ENCODE measurements at places on chromosomes 5 and 9.

DNA sequence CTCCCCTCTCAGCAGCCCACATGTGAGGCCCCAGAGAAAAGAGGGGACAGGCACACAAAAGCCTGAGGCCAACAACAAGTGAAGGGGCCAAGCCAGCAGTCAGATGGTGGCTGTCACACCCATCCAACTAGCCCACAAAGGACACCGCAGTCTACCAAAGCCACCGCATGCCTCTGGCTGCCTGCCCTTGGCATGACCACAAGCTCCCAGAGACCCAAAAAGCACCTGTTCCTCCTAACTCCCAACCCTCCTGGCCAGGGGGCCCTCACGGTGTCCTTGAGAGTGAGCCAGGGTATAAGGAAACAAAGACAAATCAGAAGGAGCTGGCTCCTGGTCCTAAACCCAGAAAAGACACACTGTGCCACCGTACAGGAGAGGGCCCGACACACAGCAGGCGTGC lies 77.8 kb upstream of the LRRTM2 start:
- no peak for DNase-seq

DNA sequence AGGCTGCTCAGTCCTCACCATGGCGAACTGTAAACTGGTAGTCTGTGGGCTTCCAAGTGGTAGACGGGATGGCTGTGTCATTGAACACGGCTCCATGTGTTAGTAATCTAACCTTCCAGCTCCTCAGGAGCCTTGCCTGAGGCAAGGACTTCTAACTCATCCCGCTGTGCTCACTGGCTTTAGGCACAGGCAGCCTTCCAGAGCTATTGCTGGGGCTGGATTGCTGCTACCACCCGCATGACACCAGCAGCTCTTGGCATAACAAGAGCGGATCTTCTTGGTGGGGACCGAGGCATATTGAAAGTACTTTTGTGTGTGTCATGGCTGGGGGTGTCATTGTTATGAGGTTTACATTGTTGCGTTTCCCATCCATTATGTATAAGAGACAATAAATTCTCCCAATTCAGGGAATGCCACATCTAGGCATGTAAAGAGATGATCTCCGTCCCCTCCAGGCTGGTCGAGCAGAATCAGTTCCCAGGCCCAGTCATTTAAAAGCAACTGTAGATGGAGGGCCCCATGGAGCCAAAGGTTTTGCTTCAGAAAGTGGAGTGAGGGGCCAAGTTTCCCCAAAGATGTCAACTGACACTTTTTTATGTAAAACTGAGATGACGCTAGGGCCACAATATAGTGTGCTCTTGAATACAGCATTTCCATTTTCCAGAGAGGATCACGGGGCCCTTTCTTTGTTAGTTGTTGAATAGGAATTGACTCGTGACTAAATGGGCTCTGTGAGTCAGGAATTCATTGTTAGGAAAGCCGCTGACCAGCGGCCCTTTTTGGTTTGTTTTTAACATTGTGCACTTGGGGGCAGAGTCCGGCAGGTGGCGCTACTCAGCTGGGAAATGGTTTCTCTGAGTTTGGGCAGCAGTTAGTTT lies 759.5 kb downstream of the TAF11L14 start:
- DNase-seq, result no peak

- no peak for DNase-seq
Observed at GRCh38 chr5:60487476-60487875, 212.5 kb downstream of the DEPDC1B start.

DNA sequence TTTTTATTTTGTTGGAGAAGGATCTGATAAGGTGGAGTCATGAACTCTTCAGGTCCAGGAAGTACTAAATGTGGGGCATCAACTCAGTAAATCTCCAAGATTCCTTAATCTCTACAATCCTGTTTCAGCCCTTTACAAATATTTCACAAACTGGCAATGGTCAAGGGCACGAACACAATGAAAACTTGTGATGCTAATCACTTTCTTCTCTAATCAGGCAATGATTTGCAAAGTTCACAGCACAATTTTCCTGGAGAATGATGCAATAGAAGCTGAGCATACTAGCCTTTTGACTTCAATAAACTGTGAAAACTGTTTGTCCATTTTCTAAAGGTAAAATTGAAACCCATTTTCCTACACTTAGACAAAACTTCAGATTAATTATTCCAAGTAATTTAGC lies 16.9 kb downstream of the GDF9 start:
- DNase-seq, result no peak

- no peak for DNase-seq
Observed at GRCh38 chr5:148476302-148476701, 92.5 kb downstream of the FBXO38 start.

GRCh38 chr5:142740474-142741242 lies 29.5 kb upstream of the ARHGAP26 start:
- no peak for DNase-seq

DNA sequence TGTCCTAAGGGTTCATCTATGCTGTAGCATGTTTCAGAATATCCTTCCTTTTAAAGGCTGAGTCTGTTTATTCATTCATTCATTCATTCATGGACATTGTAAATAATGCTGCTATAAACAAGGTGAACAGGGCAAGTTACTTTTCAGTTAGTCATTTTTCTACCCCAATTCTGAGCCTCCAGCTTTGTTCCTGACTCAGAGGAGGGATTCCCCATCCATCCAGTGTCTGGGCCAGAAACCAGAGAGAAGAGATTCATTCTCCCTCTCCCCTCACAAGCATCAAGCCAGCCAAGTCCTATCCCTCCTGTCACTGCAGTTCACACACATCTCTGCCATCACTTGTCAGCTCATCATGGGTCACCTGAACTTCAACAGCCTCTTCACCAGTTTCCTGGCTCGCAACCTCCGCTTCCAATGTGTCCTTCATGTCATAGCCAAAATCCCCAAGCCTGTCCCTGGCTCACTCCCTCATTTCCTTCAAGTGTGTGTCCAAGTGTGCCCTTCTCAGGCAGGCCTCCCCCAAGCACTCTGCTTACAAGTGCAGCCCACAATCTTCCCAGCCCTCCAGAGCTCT lies 203.0 kb downstream of the TTLL11 start:
- DNase-seq, result no peak

- no peak for DNase-seq
Observed at GRCh38 chr9:110537841-110538646, 41.5 kb downstream of the SVEP1 start.

DNA sequence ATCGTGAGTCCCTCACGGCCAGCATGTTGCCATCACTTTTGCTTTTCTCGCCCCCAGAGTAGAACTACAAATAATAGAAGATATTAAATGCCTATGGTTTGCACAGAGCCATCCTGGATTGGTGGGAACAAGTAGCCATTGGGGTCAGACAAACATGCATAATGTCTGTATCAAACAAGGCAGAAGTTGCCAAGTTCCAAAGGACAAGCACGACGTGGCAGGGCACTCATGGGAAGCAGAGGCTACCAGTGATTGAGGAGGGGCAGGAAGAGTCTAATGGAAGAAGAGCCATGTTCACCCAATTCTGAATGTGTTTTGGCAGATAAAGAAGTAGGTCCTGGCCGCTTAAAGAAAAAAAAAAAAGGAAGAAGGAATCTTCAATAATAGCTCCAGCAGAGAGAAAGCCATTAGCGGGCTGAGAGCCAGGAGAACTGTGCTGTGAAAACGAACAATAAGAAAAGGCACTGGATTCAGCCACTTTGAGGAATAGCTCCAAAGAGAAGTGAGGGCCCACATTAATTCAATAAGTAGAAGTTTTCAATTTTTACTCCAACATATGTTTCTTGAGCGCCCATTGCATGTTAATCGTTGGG lies 153.7 kb upstream of the ADCY2 start:
- no peak for DNase-seq

- DNase-seq, result no peak
Observed at GRCh38 chr5:169301986-169302385, 1.0 kb upstream of the SLIT3 start.

DNA sequence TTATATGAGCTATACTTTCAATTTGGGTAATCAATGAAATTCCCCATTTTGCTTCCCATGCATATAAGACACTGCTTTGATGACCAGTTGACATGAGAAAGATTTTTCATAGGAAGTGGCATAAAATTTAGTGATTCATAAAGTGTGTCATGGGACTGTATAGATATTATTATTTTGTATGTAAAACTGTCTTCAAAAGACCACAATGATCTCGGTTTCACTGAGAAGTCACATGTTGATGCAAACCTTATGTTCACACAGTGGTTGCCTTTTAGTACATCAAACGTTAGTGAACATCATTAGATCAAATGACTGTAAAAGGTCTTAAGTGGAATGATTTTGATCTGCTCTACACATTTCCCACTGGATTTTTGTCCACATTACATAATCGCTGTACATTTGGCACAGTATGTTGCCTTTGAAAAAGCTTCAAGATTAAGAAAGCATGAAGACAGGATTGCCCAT lies 349.2 kb upstream of the MEF2C start:
- no peak for DNase-seq

GRCh38 chr9:129891569-129891968 lies 56.3 kb downstream of the USP20 start:
- DNase-seq, result no peak

DNA sequence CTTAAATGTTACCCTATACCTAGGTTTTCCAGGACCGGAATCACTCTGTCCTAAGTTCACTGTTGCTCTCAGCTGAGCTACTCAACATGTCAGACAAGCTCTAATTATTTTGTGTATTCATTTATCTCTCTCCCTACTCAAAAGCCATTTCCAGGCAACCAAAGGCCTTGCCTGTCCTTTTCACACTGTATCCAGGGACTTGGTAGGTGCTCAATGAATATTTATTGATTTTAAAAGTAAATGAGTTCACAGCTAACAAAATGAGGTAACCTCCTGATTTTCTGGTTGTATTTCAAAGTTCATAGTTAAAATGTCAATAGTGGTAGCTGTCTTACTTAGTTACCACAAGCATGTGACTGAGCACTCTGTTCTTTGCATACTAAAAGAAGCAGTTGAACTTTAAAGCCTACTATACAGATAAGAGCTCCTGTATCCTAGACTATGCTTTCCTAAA lies 522.2 kb downstream of the ACTL7B start:
- no peak for DNase-seq

- DNase-seq, result no peak
Observed at GRCh38 chr9:28961623-28962022, 1388.3 kb upstream of the C9orf72 start.
